ENCODE measurements at places on chromosomes 3 and 15. TPM values are rescaled to one million over a fixed set of nuclear protein-coding genes. Genes with fewer than 3 reads are reported as not detected.
A peak's percentile ranks its signal among the peaks of the same experiment; 100 is the strongest.

Gene PEAK1
- 43.9 TPM for total RNA-seq

Gene RTP3
- not detected for total RNA-seq

Gene NPAP1
- not detected for total RNA-seq

Gene P2RY12
- total RNA-seq, result not detected

Gene PRTG
- 1.7 TPM for total RNA-seq

Gene STRIT1
- total RNA-seq, result not detected

Gene LZTFL1
- total RNA-seq, result 10.4 TPM

Gene RPP25
- total RNA-seq, result under 0.01 TPM

Gene MUC20
- total RNA-seq, result not detected

Gene ZNF385D
- total RNA-seq, result 0.28 TPM

Gene INSYN1
- total RNA-seq, result 0.18 TPM

DNA sequence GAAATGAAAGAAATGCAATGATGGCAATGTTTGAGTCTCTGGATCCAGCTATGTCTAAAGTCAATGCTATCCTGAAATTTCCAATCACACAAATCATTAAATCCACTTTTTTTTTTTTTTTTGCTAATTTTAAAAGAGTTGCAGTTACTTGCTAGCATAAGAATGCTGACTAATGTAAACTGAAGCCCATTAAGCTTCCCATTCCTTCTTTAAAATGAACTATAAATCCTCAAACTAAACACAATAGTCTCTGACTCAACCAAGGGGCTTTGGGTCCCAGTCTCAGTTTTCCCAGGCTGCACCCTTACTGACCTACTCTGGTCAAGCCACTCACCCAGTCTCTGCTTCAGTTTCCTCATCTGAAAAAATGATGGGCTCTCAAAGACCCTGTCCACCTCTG is 361.1 kb downstream of the ERC2 start:
- no peak for DNase-seq

- DNase-seq, result no peak
These were observed 327.8 kb upstream of the C2CD4B start for GRCh38 chr15:62492900-62493299.

DNA sequence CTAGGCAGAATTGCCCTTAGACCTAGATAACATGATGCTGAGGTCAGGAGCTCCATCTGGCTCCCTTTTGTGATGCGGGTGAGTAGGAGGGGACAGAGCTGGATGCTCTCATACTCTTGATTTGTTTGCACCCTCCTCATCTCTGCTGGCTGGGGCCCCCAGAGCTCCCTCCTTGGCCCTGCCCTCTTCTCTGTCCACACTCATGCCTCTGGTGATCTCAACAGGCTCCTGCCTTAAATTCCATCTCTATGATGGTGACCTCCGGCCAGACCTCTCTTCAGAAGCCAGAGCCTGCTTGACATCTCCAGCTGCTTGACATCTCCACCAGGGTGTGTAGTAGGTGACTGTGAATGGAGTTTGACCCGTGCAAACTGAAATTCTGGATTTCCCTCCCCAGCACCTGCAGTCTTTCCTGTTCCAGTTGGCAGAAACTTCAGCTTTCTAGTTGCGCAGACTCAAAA is 4.3 kb upstream of the FGD5 start:
- DNase-seq, result no peak

GRCh38 chr3:52555056-52555455 is 18.7 kb downstream of the UQCC5 start:
- DNase-seq, result no peak

- DNase-seq, result no peak
These were observed 40.9 kb downstream of the SCAP start for GRCh38 chr3:47434849-47435248.

- no peak for DNase-seq
These were observed 5.3 kb upstream of the GCSAM start for GRCh38 chr3:112138219-112138969.

DNA sequence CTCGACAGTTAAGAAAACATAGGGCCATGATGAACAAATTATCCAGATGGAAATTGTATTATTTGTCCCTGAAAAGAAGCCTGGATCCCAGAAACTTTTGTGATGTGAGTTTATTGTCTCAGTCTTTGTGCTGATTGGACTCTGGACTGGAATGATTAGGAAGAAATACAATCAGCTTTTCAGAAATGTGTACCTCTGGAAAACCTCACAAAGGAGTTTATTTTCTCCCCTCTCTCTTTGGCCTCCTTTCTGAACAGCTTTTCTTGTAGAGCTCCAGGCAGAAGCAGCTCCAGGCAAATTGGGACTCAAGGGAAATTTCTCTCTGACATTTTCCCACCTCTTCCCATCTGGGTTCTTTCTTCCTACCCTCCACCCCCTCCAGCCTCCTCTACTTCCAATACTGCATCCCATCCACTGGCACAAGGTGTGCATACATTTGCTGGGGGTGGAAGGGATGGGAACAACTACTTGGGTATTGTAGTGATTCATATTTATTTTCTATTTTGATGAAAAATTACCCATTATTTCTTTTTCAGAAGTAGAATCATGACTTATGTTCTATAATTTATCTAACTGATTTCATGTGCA is 119.7 kb downstream of the CD47 start:
- DNase-seq, result no peak

DNA sequence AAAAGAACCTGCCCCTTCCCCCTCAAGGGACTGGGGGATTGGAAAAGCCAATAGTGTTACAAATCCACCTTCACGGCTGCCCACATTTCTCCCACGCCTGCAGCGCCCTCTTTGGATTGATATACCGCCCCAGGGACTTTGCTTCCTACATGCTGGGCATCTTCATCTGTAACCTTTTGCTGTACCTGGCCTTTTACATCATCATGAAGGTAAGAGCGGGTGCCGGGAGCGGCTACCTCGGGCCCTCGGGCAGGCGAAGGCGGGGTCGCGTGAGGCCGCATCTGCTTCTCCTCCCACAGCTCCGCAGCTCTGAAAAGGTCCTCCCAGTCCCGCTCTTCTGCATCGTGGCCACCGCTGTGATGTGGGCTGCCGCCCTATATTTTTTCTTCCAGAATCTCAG is 73.1 kb downstream of the USF3 start:
- no peak for DNase-seq

- DNase-seq, result no peak
These were observed 19.8 kb downstream of the FANCD2OS start for GRCh38 chr3:10088256-10088655.

DNA sequence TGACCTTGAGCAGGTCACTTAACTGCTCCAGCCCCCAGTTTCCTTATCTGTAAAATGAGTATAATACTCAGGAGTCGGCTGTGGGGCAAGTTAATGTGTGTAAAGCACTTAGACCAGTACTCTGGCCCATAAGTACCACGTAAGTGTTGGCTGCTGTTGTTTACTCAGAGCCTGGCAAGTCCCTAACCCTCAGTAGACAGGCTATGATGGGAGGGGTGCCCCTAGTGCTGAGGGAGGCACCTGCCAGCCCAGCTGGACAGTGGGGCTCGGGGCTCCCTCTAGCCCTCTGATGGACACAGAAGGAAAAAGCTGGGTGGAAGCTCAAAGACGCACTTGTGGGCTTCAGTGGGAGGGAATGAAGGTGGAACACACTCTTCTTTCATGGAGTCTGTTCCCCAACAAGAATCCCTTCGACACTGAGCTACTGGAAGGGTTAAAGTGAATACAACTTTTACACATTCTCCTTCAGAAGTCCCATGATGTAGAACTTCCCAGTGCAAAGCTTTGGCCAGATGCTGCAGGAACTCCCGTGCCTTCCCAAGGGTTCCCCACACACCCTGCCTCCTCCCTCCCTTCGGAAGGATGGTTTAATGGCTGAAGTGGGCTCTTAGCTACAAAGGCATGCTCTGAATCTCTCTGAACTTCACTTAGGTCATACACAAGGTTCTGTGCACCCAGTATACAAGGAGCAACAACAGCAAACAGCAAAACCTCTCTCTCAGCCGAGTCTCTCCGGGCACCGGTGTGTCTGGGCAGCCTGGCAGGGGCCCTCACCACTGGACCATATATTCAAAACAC is 25.4 kb downstream of the TMEM44 start:
- DNase-seq, result no peak

DNA sequence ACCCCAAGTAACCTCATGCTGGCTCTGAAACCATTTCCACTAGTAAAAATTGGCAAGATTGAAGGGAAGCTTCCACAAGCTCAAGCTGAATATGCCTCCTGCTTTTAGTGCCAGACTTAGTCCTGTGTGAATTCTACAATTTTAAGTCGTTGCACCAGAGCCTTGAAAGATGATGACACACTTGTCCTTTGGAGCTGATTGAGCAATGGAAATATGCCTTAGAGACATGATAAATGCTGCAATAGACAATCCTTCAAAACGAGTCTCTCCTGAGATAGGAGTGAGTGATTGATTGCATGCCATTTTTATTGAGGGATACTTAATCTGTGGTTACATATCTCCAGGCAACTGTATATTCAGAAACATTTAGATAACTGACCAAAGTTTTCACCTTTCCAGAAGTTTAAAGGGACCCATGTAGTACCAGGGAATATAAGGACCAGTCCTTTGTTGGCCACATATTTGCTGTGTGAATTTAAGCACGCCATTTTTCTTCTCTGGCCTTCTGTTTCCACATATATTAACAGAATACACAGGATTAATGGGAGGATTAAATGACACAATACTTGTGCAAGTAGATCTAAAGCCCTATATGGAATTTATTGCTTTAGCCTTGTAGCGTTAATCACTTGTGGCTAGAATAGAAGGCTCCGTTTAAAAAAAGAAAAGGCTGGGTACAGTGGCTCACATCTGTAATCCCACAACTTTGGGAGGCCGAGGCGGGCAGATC is 65.1 kb downstream of the PPARG start:
- DNase-seq, result no peak

DNA sequence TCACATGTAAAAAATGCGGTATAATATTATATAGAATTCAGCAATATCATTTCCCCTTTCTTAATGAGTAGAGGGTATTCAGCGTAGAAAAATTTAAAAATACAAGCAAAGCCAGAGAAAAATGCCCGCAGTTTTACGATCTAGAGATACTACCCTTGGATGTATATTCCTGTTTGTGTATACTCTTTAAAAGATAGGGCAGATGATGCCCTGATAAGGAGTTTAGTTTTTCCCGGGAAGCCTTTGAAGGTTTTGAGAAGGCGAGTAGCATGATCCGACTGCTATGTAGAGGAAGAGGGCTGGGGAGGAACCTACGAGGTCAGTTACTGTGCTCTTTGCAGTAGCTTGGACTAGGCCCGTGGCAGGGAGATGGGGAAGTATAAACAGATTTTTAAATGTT is 1.2 kb downstream of the YEATS2 start:
- peak; percentile 33 for DNase-seq

DNA sequence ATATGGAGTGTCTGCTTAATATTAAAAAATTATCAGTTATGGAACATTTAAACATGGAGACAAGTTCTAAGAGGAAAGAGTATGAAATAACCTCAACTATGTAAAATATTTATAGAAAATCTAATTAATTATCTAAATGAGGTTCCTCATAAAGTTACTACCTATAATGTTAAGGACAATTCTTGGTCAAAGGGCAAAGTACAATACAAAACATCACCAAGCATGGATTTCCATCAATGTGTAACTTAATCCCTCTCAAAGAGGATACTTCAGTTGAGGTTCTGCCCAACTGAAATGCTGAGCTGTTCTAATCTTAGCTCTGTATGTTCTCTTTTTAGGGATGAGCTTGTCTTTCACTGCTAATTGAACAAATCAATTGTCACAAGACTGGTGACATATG is 56.0 kb upstream of the CHRM5 start:
- DNase-seq, result no peak

GRCh38 chr15:66594344-66594743 is 28.5 kb upstream of the LCTL start:
- no peak for DNase-seq

- DNase-seq, result peak; percentile 79
These were observed 45.4 kb upstream of the TMC3 start for GRCh38 chr15:81419332-81419943.

DNA sequence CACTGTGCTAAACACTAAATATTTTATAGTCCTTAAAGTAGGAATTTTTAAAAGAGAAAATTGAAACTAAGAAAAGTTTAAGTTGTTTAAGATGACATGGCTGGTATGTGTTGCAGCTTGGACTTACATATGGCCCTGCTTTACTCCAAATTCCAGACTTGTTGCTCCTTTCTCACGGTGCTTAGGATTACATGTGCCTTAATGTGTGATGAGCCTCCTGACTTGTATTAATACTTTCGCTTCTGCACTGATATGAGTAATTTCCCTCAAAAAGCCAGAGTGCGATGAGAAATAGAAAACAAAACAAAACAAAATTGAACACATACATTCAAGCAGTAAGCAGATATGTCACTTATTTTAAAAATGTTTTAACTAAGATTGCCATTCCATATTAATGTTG is 250.2 kb downstream of the VGLL3 start:
- no peak for DNase-seq

Measured in IMR-90 (cell line).